NCI-H2171 treated with DMSO at 0.1 percent for 48 hours (cell line): ENCODE measurements at places on chromosomes 16 and 17.

DNA sequence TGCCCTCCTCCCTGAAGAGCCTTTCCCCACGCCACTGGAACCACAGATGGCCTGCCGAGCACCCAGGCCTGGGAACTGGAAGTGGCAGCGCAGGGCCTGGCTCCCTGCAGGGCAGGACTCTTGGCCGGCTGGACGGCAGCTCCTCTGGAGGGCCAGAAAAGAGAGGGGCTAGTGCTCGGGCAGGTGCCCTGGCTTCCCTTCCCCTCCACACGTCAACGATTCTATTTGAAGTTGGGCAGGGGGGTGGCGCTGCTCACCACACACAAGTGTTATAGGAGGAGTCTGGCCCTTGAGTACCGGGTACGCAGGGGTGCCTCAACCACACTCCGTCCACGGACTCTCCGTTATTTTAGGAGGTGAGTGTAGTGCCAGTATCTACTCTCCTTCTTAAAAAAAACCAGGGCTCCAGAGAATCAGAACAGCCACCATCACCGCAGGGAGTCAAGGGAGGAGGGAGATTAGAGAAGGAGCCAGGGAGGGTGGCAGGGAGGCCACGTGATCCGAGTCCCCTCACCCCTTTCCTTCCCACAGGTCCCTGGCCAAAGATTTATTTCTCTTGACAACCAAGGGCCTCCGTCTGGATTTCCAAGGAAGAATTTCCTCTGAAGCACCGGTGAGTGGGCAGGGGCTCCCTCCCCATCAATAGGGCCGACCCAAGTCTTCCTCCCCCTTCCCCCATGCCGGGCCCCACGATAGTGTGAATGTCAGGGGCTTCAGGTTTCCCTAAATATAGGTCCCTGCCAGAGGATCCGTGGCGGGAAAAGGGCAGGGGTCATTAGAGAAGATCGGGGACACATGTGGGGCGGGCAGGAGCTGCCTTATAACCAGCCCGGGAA lies 1.4 kb upstream of the ALDOA start:
- peak; percentile 79 for DNase-seq

GRCh38 chr16:28823291-28823872 lies 583 bp downstream of the ATXN2L start:
- DNase-seq: no peak

GRCh38 chr16:79752396-79752795 lies 151.9 kb upstream of the MAF start:
- DNase-seq: no peak

DNA sequence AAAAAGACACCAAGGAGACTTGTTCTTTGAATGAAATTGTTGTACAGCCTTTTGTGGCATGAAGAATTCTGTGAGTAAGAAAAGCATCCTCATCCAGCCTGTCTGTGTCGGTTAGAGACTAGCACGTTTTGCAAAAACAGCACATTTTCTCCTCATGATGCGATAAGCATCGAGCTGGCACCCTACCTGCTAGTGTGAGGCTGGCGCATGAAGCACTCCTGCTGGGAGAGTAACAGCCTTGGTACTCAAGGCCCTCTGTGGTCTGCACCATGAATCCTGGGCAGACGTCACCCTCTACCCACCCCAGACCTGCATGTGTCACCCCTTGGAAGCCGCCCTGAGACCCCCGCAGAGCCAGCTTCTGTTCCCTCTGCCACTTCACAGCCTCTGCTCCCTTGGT lies 92.6 kb upstream of the TMEM132E start:
- no peak for DNase-seq

DNA sequence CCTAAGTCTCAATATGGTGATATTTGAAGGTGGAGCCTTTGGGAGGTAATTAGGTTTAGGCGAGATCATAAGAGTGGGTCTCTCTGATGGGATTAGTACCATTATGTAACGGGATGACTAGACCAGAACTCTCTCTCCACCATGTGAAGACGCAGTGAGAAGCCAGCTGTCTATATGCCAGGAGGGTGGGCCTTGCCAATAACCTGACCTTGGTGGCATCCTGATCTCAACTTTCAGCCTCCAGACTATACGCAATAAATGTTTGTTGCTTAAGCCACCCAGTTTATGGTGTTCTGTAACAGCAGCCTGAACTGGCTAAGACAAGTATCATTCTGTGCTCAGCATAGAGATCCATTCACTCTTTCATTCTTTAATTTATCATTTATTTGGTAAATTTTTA lies 167.2 kb upstream of the CDH11 start:
- DNase-seq: no peak

DNA sequence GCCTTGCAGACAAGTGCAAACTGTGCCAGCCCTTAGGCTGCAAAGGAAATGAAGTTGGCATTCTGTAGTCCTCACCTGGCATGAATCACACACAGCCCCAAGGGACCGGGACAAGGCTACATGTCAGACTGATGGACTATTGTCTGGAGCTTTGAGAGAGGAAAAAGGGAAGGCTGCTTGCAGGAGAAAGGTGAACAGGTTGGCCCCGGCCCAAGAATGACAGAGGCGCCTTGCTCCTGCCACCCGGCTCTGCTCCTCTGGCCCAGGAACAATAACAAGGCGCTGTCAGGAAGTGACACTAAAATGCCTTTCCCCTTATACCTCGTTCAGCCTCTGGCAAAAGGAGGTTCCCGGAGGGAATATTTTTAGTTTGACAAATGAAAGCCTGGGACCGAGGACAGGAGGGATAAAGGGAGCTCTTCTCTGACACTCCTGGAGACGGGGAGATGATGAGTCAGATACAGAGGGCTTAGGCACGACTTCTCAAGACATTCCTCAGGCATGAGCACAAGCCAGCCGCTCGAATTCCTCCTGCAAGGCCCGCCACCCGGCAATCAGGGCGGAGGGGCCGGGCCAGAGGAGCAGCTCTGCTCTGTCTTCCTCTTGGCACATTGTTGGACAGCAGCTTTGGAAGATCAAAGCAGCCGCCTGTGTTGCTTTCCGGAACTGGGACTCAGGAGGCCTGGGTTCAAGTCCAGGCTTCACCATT lies 105.8 kb downstream of the NOG start:
- DNase-seq: peak; percentile 67

DNA sequence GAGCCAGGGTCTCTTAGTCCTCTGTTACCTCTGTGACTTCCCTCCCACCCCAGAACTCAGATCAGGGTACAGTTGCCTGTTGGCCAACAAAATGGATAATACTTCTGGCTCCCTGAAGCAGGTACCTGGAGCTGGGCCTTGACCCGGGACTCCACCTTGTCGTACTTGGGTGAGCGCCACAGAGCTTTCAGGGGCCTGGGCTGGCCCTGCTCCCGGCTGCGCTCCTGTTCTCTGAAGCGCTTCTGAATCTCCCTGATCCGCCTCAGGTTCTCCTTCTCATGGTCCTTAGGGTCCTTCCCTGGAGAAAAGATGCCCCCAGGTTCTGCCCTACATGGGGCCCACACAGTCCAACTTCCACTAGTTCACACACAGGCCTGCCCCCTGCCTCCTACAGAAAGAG lies 1.7 kb downstream of the ENKD1 start:
- DNase-seq: no peak

GRCh38 chr17:80117491-80118401 lies 16.4 kb downstream of the GAA start:
- no peak for DNase-seq

DNA sequence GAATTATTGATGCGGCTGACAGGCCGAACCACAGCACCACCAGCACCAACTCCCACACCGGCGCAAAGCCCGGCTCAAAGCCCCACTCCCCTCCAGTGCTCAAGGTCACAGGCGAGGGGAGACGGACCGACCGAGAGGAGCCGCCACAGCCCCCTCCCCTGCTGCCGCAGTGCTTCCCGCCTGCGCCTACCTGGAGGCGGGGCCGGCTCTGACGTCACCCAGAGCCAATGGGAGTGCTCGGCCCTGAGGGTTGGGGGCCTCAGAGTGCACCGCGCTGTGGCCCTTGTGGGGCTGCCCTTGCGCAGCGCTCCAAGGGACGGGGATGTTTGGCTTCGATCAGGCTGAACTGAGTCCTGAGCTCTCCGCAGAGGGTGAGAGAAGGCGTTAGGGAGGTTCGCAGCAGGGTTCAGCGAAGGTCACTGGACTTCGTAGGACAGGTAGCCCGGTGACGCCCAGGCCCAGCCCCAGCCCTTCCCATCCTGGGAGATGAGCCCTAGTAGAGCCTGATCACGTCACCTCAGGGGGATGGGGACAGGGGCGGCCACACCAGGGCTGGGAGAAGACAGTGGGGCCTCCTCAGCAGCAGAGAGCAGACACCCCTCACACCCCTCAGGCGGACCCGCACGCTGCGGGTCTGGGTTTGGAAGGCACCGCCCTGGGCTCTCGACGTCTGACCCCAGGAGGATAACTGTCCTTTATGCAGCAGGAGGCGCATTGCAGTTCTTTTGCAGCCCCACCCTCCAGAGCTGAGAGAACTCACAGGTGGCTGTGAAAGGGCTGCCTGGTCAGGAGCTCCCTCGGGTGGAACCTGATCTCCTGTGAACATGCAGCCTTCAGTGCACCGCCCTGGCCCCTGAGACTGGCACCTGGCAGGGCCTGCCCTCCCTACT lies 1.5 kb downstream of the NDRG4 start:
- peak; percentile 80 for DNase-seq

GRCh38 chr17:46120078-46120477 lies 73.2 kb downstream of the KANSL1 start:
- DNase-seq: no peak

- DNase-seq: no peak
Observed at GRCh38 chr17:70313086-70313852, 143.9 kb downstream of the KCNJ2 start.

DNA sequence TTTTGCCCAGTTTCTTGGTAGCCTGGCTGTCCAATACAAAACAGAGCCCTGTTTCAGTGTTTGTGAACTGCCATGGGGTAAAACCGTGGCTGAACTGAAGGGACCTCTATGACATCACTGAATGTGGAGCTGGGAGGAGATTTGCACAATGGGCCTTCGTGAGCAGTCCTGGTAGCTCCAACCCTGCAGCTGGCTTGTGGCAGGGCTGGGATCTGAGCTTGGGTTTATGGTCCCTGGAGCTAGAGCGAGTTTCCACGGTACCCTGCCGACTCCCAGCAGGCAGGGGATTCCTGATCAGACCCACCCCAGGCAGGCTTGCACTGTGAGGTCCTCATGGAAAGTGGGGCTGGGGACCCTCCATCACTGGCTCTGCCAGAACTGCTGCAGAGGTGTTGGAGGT lies 247.0 kb downstream of the GSG1L start:
- DNase-seq: no peak
